ENCODE measurements at places on chromosomes 5 and 9.

DNA sequence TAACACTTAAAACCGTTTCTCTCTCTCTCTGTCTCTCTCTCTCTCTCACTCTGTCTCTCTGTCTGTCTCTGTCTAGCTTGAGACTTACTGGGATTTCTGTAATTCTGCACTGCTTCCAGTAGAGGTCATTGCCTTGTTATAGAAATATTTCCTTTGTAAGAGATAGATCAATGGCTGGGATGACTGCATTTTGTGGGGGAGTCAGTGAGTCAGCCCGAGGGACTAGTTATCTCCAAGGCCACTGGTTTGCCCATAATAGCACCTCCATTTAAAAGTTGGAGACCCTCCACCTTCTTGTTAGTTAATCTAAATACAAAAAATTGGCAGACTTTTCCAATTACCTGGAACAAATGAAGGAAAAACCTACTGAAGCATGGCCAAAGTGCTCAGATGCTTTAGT lies 547.2 kb downstream of the LRRC70 start:
- no peak for DNase-seq

GRCh38 chr9:120412425-120412951 lies 167.5 kb downstream of the CDK5RAP2 start:
- DNase-seq = no peak

- no peak for DNase-seq
Measured at GRCh38 chr5:159052401-159053011, 47.2 kb downstream of the EBF1 start.

DNA sequence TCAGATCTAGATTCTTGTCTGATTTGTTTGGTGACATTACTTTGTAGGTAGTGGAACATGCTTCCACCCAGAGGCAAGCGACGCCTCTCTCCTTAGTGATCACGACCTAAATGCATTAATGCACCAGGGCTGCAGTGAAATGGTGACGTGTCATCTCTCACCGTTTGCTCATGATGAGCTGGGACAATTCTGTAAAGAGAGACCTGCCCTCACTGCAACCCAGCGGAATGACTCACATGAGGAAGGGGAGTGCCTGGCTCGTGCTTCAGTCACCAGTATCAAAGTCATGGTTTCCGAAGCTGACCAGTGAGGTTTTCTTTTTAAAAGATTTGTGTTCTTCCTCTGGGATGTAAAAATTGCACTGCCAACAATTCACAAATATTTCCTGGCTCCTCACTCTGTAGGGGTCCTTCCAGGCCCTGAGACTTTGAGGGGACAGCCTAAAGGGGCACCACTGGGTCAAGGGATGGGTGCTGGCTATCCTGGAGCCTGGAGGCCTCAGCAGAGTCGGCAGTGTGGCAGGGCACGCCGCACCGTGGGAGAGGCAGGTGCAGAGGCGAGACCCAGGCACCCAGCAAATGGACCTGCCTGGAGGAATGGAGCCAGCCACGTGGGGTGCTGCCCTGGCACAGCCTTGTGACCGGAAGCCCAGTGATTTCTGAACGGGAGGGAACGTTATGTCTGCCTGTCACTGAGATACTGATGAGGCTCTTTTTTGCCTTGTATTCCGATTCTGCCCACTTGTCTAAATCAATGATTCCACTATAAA lies 17.3 kb downstream of the QSOX2 start:
- no peak for DNase-seq

GRCh38 chr5:107500347-107500746 lies 170.4 kb downstream of the EFNA5 start:
- no peak for DNase-seq

GRCh38 chr5:150024346-150024984 lies 23.9 kb downstream of the HMGXB3 start:
- DNase-seq = no peak

DNA sequence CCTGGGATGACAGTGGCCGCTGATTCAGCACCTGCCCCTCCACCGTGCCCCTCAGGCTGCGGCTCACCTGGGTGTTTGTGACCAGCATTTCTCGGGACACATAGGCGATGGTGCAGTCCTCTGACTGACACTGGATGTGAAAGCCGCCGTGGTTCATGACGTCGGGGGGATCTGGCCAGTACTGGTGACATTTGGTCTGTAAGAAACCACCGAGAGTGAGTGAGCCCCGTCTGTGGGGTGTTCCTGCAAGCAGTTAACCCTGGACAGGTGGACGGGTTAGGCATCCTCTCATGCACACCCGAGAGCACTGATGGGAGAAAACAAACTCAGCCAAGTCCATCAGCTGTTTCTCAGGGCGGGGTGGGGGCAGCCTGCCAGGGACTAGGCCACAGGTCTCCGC lies 62.5 kb upstream of the EPB41L4B start:
- no peak for DNase-seq

- no peak for DNase-seq
Measured at GRCh38 chr9:102855641-102856040, 139.5 kb upstream of the CYLC2 start.

- no peak for DNase-seq
Measured at GRCh38 chr5:101047181-101047580, 144.1 kb upstream of the ST8SIA4 start.

DNA sequence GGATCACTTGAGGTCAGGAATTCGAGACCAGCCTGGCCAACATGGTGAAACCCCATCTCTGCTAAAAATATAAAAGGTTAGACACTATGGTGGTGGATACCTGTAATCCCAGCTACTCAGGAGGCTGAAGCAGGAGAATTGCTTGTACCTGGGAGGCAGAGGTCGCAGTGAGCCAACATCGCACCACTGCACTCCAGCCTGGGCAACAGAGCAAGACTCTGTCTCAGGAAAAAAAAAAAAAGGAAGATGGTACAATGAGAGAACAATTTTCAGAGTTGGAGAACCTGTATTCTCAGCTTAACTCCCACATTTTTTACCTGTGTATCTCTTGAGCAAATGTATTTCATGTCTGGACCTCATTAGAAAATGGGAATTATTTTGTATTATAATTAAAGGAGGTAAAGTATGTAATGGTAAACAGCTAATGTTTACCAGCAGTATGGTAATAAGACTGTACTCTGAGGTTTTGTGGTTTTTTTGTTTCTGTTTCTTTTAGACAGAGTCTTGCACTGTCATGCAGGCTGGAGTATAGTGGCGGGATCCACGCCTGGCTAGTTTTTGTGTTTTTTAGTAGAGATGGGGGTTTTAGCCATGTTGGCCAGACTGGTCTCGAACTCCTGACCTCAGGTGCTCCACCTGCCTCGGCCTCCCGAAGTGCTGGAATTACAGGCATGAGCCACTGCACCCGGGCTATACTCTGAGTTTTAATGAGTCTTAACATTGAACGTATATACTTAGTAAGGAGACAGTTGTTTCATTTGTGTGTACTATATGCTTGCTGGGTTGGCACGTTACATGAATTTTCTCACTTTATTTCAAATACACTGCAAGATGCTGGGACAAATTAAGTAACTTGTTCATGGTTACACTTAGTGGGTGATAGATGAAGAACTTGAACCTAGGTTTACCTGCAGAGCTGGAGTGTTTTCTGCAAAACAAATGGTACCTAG lies 16.2 kb downstream of the UHRF2 start:
- DNase-seq = no peak

DNA sequence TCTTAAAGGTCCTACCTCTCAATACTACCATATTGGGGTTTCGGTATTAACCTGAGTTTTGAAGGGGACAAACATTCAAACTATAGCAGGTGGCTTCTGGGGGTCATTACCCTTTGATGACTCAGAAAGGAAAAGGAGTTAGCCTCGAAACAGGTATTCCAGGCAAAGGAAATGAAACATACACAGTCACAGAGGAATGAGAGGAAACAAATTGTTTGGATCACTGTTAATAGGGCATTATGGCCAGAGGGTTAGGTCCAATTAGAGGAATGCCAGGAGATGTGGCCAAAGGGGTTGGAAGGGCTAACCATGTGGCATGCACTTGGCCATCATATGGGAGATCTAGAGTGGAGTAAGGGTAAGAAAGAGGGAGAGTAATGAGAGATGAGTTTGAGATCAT lies 23.9 kb upstream of the NIM1K start:
- no peak for DNase-seq

- DNase-seq = no peak
Measured at GRCh38 chr9:121182989-121183388, 18.7 kb downstream of the RAB14 start.

GRCh38 chr5:113495422-113495841 lies 7.2 kb upstream of the MCC start:
- no peak for DNase-seq

GRCh38 chr5:11904265-11904906 lies at the start of gene CTNND2:
TSS of gene CTNND2 (minus strand) at chr5:11904446. CDS start at chr5:11903853, 593 bp downstream.
- DNase-seq = peak; percentile 36

DNA sequence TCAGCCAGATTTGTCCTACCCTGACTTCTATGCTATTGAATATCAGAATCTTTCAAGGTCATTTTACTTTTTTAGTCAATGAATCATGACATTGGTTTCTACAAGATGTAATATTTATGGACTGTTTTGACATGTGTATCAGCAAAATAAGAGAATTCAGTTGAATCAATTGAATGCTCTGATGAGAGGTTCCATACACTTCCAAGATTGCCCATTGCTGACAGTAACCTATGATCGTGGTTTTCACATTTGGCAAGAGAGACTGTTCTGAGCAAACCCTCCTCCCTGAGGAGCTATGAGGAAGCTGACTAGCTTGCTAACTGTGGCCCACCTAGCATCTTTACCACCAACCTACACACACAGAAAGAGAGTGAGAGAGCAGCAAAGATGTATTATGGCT lies 56.7 kb upstream of the FST start:
- no peak for DNase-seq

GRCh38 chr9:127384901-127385300 lies 12.1 kb upstream of the SLC2A8 start:
- DNase-seq = no peak

DNA sequence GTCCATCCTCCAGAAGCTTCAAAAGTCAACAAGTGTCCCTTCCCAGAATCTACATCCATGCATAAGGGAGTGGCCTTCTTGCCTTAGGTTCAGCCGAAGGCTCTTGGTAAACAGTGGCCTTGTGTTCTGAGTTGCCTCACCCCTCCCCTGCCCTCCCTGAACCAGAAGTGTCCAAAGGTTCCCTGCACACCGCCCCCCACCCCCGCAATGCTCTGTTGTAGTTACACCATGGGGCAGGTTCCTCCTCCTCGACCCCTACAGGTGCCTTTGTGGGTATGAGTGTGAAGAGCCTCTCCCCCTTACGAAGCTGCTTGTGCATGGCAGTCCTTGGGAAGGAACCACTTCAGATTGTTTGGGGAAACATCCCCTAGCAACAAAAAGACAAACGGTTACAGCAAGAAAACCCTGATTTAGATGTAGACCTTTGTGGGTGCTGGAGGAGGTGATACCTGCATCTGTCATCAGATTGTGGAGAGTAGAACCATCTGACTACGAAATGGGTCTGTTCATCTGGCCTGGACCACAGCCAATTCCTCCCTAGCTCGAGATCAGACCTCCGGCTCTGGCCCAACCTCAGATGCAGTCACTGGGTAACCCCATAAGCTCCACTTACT lies 7.1 kb downstream of the SPACA9 start:
- DNase-seq = no peak

DNA sequence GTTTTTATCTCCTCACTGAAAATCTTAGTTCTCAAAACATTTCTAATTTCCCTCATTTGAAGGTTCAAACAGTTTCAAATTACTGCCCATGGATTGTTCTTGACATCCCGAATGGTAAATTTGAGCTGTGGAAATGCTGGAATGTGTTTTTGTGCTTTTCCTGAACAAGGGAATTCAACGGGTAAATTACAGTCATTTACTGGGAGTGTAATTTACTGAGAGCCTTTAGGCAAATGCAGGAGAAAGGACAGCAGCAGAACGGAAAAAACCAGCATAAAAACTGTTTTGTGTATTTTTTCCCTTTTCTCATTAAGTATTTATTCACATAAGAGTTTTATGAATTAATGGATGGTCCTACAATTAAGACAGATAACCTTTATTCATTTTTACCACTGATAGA lies 139.2 kb downstream of the PBX3 start:
- no peak for DNase-seq

DNA sequence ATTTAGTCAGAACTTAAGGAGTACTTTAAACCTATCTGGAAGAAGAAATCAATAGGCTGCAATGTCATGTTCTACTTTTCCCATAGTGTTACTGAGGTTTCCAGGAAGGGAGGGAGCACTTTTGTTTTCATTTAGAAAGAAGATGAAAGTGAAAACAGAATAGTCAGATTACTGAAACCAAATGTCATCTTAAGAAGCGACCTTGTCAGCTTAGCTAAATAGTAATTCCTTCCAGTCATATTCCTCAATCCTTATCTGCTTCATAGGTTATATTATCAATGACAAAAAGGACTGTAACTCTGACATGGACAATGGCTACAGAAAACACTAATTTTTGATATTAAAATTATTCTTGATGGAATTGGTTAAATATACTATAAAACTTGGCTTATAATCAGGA lies 27.7 kb downstream of the SAR1B start:
- no peak for DNase-seq

DNA sequence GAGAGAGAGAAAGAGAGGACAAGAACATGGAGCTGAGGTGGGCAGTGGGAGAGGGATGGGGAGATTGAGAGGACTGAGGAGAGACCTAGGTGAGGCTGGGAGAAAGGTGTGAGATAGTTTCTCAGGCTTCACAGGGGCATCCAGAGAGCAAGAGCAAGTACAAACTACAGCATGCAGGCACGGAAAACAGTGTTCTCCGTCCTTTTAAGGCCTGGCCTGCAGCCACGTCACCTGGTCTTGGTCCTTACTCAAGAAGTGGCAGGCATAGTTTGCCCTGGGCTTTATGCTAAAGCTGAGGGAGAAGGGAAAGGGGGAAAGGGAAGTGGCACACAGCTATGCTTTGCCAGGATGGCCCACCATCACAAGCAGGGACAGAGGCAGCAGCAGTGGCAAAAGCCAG lies 65.7 kb downstream of the SIL1 start:
- DNase-seq = no peak

GRCh38 chr5:63081402-63081801 lies 502.8 kb downstream of the LRRC70 start:
- DNase-seq = no peak

- DNase-seq = no peak
Measured at GRCh38 chr9:78919701-78920100, 622.8 kb downstream of the PSAT1 start.

DNA sequence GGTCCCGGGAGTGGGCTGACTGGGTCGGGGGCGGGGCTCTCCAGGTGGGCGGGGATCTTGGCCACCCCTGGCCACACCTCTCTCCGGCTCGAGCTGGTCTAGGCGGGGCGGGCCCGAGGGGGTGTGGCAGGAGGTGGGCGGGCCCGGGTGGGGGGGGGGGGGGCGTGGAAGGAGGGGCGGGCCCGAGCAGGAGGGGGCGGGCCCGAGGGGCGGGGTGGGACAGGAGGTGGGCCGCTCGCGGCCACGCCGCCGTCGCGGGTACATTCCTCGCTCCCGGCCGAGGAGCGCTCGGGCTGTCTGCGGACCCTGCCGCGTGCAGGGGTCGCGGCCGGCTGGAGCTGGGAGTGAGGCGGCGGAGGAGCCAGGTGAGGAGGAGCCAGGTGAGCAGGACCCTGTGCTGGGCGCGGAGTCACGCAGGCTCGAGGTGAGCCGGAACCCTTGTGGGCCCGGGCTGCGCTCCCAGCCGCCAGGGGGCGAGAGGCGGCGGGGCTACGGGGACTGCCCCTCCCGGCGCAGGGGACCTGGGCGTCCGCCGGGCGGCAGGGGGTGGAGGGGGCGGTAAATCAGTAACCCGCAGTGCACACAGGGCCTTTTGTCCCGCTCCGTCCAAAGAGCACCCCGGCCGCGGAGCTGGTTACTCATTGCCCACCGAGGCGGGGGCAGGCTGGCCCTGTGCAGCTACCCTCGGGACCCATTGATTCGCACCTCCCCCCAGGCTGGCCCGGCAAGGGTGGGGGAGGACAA lies at the start of gene FGFR4:
FGFR4 (plus strand) TSS at position 262 of the 744 bp plus-strand sequence. CDS start 2,688 bp downstream, outside the sequence.
- no peak for DNase-seq
